ENCODE measurements at places on chromosomes 2 and 18.

DNA sequence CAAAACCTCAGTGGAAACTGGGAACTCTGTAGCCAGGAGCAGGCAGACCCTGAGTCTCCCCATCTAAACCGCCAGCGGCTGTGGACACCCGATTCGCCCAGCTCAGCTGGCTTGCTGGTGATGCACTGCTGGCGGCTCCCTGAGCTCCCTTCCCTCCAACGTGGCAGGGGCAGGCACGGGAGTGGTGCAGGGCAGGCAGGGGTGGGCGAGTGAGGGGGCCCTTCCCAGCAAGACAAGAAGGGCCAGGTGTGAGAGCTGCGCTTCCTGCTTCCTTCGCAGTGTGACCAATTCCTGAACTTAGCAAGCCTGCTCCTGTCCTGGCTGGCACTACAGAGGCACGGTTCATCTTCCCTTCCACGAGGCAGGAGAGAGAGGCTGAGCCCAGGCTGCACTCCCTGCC lies 12.3 kb upstream of the SEMA4C start:
- DNase-seq: no peak

- no peak for DNase-seq
These were observed 88.6 kb upstream of the FHL2 start for GRCh38 chr2:105487142-105488069.

- no peak for DNase-seq
These were observed 57.8 kb upstream of the GPR45 start for GRCh38 chr2:105183555-105184323.

GRCh38 chr2:51153236-51153635 lies 121.3 kb upstream of the NRXN1 start:
- no peak for DNase-seq

DNA sequence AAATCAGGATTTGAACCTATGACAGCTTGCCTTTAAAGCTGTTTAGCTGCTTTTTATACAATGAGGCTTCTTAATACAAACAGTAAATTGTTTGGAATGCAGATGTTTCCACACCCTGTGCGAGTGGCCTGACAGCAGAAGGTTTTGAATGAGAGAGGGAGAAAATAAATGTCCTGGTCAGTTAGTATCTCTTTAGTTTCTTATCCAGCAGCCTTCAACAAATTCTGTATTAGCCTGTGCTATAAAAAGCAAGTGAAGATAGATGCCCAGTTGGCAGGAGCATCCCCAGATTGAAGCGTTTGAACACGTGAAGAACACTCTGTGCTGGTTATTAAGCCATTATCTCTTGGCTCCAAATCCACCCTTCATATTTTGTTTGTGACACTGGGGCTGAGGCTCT lies 70.6 kb downstream of the CERS6 start:
- DNase-seq: no peak

GRCh38 chr2:41922177-41922576 lies 125.6 kb upstream of the PKDCC start:
- DNase-seq: no peak
